ENCODE measurements at places on chromosomes 3 and 15. TPM values are rescaled to one million over a fixed set of nuclear protein-coding genes. Genes with fewer than 3 reads are reported as not detected.

DNA sequence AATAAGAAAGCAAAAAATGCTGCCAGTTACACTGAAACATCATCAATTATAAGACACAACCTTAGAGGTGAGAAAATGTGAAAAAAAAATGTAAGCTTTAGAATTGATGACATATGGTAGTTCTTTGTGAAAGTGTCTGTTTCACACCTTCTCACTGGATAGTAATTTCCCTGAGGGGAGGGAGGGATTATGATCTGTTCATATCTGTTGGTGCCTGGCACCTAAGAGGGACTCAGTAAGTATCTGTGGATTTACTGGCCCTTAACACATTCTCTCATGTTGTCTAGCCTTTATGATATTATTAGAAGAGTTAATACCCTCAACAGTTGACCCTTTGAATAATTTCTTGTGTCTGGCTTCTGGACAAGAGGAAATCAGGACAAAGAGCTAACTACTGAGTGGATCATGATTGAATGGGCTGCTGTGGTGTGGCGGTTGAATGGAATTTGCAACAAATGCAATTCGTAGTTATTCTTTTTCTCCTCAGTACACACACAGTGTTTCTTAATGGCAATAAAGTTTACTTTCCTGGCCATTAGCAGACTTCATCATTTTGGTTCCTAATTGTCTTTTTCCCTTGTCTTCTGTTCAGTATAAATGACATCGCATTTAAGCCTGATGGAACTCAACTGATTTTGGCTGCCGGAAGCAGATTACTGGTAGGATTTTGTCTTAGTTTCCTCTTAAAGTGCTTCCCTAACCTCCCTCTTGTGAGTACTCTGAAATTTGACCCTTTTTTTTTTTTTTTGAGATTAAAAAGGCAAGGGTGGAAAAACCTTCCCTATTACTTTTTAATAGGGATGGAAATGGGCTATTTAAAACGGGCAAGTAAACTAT lies 9.5 kb downstream of the IFT122 start:
- DNase-seq: no peak

DNA sequence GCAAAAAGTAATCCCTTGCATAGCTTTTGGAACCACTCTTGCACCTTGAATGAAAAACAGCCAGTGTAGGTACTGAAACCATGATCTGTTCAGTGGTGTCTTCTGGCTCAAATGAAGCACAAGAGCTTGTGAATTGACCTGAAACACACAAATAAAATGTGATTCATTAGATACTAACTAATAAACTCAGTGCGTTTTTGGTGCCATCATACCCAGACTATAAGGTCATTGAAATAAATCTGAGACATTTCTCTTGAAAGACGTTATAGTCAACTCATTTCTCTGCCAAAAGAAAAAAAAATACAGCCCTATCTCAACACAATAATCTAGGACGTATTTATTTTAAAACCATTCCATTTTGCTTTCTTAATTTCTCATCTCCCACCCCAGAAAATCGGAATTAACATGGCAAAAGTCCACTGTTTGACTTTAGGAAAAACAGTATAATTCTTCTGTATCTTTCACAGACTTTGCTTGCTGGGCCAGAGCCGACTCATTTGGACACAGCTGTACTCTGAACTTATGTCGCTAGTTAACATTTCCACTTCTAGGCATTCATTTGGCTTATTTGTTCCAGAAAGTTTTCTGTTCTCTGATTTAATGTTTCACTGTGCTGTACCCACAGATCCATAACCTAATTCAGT lies 284.9 kb upstream of the TBL1XR1 start:
- DNase-seq: no peak

- no peak for DNase-seq
Measured at GRCh38 chr15:94069844-94070243, 161.5 kb upstream of the MCTP2 start.

- DNase-seq: no peak
Measured at GRCh38 chr15:60362321-60363086, 35.3 kb downstream of the ANXA2 start.

DNA sequence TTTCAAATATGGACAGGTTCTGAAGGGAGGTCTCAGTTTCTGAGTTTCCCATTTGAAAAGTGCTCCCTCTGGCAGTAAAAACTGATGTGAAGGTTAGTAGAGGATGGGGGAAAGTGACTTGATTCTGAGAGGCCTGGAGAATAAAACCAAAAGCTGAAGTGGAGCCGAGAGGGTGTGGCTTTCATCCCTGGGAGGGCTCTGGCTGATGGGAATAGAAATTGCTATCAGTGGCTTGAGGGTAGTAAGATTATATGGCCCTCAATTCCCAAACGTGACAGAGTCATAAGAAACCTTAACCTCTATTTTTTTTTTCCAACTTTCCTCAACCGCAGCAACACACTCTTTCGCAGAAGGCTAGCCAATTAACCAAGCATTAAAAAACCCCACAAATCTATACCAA lies 185.9 kb downstream of the MEIS2 start:
- no peak for DNase-seq

GRCh38 chr3:134644731-134645514 lies 5.9 kb downstream of the KY start:
- DNase-seq: no peak

DNA sequence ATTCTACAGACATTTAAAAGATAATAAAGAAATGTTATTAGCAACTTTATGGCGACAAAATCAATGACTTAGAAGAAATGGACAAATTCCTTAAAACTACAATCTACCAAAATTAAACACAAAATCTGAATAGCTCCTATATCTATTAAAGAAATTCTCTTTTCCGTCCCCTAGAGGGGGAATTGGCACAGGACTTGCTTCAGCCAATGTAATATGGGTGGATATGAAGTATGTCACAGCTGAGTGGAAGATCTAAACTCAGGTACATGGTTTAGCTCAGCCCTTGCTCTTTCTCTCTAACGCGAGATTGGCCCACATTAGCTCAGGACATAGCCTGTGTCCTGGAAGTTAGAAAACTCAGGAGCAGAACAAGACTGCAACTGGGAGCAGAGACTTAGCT lies 79.3 kb downstream of the DNAH12 start:
- DNase-seq: no peak

DNA sequence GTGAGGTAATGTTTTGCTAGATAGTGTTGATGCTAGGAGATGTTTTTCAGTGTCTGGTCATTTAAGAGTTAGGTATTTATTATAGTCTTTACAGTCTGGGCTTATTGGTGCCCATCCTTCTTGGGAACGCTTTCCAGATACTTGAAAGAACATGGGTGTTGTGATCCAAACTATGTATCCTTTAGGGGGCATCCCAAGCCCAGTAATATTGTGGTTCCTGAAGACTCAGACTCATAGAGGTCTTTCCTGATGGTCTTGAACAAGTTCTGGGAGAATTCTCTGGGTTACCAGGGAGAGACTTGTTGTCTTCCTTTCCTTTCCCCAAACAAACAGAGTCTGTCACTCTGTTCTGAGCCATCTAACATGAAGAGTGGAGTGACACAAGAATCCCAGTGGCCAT lies 99.7 kb upstream of the LRRC3B start:
- DNase-seq: no peak

GRCh38 chr15:100944986-100945385 lies 25.8 kb downstream of the LRRK1 start:
- DNase-seq: no peak

GRCh38 chr3:193702967-193703366 lies 110.0 kb downstream of the OPA1 start:
- no peak for DNase-seq

- no peak for DNase-seq
Measured at GRCh38 chr3:53068176-53068575, 22.3 kb upstream of the SFMBT1 start.

GRCh38 chr3:138332472-138333073 lies 2.9 kb upstream of the NME9 start:
- DNase-seq: no peak

DNA sequence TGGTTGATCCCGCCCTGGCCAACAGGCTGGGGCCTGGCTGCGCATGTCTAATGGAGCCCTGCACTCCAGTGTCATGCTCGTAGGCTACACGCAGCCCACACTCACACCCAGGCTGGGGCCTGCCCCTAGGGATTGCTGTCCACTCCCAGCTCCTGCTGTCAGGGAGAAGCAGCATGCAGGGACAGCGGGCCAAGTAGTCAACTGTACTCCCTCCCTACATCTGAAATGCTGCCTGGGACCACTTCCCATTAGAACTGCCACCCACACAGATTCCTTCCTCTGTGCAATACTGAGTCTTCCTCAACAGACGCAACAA lies 16.1 kb downstream of the ALS2CL start:
- DNase-seq: no peak

DNA sequence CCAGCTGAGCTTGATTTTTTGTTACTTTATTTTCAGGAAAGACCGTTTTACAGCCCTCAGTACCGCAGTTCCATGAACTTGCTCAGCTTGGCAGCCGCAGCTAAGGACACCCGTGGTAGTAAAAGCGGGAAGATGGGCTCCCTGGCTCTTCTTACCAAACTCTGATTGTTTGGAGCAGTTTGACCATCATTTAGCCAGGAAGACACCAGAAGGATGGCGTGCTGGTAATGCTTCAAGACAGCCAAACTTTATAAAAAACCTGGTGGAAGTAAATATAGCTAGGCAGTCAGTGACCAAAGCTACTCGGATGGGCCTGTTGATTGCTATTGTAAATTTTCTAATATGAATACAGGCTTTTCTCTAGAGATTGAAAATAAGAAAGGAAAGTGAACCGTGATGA lies 28.9 kb downstream of the POLR2M start:
- DNase-seq: no peak

DNA sequence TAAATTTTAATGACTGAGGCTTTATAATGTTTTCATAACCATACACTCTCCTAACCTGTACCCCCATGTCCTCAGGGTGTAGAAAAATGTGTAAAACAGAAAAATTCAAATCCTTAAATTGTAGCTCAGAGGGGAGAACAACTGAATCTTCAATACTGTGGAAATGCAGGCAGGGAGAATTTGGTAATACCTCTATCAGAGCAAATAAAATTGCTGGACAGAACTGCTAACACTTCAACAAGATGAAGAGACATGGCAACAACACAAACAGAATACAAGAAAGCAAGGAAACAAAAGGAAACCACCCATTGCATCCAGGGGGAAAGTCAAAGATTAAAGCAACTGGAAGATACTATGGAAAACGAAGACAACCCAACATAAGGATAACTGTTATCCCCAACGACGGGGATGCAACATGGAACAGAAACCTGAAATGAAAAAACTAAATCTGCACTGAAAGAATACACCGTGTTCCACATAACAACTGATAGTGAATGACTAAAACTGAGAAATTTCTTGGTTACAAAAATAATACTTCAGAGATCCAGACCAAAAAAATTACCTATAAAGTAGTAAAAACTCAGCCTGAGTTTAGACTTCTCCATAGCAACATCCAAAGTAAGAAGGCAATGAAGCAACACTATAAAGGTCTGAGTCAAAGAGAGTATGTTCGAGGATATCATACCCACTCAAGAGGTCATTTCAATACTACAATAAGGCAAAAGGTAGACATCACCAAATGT lies 48.5 kb downstream of the HACD2 start:
- no peak for DNase-seq

- DNase-seq: no peak
Measured at GRCh38 chr3:129417326-129417725, 11.1 kb downstream of the EFCAB12 start.

GRCh38 chr3:190673148-190673547 lies 159.3 kb downstream of the IL1RAP start:
- no peak for DNase-seq

Gene LMAN1L
- total RNA-seq: 1.1 TPM

Gene SPTSSB
- total RNA-seq: not detected

Gene ATP10A
- total RNA-seq: 1.6 TPM

Gene CSNK1G1
- 39.0 TPM for total RNA-seq

Gene FANCI
- 15.8 TPM for total RNA-seq

Data from B cell (primary cell).